Stimulated activated CD4-positive, alpha-beta T cell treated with anti-CD3 and anti-CD28 coated beads, Interleukin-4, amount 100 ng/mL, for 24 hours (primary cell): ENCODE measurements at places on chromosomes 3 and 15.

DNA sequence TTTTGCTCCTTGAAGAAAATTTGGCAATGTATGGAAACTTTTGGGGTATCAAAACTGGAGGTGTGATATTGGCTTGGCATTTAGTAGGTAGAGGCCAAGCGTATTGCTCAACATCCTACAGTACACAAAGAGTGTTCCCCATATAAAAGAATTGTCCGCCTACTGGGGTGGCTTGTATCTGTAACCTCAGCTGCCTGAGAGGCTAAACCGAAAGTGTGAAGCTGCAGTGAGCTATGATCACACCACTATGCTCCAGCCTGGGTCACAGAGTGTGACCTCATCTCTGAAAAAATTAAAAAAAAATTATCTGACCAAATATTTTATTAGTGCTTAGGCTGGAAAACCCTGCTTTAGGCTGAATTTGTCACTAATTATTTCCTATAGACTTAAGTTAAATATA is 483.9 kb downstream of the PYDC2 start:
- DNase-seq, result no peak

- no peak for DNase-seq
Observed at GRCh38 chr3:65425880-65426279, 612.8 kb downstream of the MAGI1 start.

GRCh38 chr3:175146258-175146657 is 287.1 kb downstream of the NAALADL2 start:
- DNase-seq, result no peak

GRCh38 chr15:64071931-64072765 is 21.5 kb downstream of the CIAO2A start:
- DNase-seq, result no peak

- DNase-seq, result no peak
Observed at GRCh38 chr3:110344487-110344886, 727.1 kb upstream of the NECTIN3 start.
